Stimulated activated CD4-positive, alpha-beta T cell treated with anti-CD3 and anti-CD28 coated beads, Interleukin-15, amount 100 ng/mL, for 24 hours (primary cell): ENCODE measurements at places on chromosomes 16 and 17.
A peak's percentile ranks its signal among the peaks of the same experiment; 100 is the strongest.

DNA sequence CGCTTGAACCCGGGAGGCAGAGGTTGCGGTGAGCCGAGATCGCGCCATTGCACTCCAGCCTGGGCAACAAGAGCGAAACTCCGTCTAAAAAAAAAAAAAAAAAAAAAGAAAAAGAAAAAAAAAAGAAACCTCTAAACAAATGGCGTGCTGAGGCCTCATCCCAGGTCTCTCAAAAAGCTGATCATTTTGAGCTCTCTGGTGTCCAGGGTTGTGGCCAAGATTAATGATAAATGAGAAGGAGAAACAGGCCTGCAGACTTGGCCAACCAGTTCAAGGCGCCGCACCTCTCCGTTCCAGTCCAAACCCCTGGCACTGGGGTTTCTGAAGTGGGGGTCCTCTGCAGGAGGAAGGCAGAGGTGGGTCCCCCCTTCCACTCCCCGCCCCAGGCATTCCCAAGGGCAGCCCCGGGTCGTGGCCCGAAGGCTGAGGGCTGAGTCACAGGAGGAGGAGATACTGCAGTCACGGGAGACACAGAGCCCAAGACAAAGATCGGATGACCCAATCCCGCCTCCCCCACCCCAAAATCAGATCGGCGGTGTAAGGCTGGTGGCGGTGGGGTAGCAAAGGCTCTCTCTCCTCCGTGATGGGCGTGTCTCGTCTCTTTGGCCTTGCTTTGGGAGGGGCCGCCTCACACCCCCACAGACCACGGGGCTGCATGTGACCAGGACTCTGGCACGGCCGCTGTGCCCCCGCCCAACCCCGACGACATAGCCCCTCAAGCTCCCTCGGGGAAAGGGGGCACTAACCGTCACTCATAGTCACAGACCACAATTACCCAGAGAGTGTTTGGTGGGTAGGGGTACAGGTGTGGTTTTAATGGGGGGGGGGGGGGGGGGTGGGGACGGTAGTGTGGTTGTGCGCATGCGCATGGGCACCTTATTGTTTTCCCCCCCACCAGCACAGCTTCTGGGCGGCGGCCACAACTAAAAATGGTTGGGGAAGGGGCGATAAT is 1.1 kb downstream of the VAT1 start:
- DNase-seq: peak; percentile 39

DNA sequence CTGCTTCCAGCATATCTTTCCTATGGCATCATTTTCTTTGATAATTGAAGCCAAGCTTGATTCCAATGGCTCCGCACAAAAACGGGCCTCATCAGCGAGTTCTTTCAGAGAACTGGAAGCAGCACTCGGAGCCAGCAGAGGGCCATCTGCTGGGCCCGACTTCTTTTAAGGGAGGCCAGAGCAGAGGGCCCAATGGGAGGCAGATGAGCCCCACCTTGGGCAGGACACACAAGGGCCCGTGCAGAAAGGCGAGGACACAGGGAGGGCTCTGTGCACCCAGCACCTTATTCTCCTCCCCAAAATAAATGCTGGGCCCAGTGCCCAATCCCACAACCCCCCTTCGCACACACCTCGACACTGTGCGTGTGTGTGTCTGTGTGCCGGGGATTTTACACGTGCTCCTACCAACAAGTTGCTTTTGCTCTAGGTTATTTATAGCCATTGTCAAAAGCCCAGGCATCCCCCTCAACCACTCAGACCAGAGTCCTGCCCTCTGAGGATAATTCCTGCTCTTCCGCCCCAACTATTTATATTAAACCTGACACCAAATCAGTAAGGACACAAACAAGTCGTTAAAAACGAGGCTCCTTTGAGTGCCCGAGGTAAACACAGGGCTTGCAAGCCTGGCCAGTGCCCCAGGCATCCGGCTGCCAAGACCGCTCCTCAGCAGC is 6.8 kb downstream of the AXIN2 start:
- no peak for DNase-seq

DNA sequence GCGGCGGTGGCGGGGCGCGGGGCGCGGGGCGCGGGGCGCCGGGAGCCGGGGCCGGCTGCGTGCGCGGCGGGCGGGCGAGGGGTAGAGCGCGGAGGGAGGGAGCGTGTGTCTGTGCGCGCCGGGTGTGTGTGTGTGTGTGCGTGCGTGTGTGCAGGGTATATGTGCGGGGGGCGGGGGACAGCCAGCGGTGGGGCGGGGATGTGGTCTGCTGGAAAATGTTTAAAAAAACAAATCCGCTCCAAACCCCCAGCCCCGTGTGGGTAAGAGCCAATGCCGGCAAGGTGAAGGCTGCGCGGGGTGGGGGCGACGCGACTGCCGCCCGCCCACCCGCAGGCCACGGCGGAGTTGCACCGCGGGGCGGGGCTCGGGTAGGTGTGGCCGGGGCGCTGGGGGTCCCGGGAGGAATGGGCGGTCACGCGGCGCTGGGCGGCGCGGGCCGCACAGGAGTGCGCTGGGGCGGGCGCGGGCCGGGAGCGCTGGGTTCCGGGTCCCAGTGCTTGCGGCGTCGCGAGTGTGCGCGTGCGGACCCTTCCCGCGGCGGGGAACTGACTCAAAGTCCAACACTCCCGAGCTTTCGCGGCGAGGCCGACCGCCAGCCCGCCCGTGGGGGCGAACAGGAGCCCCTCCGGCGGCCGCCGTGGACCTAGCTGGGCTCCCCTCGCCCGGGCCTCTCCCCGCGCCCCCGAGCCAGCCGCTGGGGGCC is at the start of gene CYGB:
Gene CYGB, minus strand, starts transcription at position 132 of the 703 bp plus-strand sequence. CDS start 167 bp downstream, outside the sequence.
- no peak for DNase-seq

DNA sequence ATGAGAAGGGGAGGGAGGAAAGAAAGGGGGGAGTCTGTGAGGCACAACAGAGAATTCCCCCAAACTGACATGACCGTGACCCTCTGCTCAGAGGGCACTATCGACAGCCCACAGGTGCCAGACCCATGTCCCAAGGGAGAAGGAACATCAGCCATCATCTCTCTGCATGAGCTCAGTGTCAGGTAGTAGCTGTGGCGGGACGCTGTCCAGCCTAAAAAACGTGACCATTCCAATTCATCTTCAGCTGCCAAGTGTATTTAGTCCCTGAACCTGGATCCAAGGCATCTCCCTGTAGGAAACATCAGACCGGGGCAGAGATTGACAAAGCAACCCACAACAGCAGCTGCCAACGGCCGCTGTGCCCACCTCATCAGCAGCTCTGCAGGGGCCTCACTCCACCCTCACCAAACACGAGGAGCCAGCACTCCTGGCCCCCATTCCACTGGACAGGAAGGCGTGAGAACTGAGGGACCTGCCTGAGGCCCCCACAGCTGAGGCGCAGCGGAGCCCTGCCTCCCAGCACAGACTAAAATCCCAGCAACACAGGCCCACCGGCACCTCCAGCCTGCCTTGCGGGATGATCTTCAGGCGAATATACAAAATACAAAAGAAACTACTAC is 8.6 kb downstream of the TAF1C start:
- DNase-seq: no peak

DNA sequence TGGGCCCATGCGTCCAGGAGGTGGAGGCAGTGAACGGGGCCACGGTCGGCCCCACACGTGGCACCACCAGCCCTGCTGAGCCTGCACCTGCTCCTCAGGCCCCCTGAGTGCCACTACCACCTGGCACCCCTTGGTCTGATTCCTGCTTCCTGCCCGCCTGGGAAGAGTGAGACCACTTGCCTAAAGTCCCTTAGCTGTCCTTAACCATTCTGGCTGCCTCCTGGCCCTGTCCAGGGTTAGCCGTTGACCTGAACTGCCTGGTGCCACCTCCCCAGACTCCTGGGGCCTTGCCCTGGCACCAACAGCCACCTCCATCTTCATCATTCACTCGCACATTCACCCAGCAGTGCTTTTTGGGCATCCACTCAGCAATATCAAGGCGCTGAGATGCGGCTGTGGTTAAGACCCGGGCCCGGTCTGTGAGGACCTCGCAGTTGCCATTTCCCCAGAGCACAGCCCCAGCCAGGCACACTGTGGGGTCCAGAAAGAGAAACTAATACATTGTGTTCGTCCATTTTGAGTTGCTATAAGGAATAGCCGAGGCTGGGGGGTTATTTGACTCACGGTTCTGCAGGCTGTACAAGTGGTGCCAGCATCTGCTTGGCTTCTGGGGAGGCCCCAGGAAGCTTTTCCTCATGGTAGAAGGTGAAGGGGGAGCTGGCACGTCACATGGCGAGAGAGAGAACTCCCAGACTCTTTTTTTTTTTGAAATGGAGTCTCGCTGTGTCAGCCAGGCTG is 318.4 kb downstream of the SEC14L1 start:
- peak; percentile 59 for DNase-seq

DNA sequence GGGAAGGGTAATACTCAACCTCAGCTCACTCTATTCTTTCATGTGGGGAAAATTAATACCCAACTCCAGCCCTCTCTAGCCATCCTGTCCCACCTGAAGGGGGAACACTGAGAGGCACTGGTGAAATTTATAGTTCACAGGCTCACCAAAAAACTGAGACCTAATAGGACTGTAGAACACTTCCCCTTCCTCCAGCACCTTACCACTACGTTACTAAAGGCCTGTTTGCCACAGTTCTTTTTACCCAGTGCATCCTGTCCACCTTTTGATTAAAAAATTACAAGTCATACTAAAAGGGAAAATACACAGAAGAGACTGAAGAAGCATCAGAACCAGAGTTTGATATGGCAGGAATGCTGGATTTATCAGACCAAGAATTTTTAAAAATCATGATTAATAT is 26.0 kb downstream of the DHRS7B start:
- DNase-seq: no peak

DNA sequence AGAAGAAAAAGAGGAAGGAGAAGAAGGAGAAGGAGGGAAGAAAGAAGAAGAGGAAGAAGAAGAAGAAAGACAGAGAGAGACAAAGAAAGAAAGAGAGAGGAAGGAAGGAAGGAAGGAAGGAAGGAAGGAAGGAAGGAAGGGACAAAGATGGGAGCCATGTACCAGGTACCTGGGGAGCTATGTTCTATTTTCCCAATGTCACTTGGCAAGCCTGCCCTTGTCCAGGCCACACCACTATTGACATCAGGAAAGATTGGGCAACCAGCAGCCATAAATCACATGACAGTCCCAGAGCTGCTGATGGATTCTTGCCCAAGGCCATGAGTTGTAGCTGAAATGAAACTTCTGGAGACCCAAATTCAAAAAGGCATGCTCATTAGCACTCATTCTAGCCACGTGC is 2.7 kb upstream of the CES1 start:
- no peak for DNase-seq

DNA sequence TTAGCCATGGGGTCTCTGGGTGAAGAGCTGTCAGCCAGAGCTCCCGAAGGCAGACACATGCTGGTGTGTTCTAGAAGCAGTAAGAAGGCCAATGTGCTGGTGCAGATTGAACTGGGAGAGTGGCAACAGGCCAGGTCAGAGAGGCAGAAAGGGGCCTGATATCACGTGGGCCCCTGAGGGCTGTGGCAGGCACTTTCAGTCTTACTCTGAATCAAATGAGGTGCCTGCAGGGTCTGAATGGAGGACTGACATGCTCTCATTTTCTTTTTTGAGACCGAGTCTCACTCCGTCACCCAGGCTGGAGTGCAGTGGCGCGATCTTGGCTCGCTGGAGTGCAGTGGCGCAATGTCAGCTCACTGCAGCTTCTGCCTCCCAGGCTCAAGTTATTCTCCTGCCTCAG is 293.8 kb downstream of the ABCC12 start:
- DNase-seq: no peak

GRCh38 chr17:77440560-77440981 is 299.8 kb downstream of the SEC14L1 start:
- peak; percentile 45 for DNase-seq

GRCh38 chr17:40062329-40063186 is at the start of gene THRA:
TSS of gene THRA (plus strand) at chr17:40062965. CDS start at chr17:40074489, 11,524 bp downstream.
- peak; percentile 79 for DNase-seq

DNA sequence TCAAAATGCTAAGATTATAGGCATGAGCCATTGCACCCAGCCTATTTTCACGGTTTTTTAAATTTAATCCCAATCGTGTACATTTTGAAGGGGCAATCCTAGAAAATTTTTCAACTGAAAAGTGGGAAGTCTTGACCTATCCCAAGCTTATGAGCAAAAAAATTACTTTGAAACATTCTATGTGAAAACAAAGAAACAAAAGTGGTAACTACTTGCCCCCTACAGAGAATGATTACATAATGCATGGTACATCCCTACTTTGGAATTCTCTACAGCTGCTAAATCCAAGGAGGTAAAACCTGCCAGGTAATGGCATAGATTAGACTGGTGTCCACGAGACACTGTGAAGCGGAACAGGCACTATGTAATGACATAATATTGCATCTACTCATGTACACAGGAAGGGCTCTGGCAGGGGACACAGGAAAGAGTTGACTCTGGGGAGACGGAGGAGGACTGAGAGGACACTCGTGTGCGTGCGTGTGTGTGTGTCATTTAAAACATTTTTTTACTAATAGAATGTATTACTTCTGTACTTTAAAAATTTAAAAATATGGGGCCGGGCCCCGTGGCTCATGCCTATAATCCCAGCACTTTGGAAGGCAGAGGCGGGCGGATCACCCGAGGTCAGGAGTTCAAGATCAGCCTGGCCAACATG is 15.7 kb downstream of the ASGR2 start:
- DNase-seq: no peak

GRCh38 chr16:19959736-19960135 is 75.1 kb upstream of the GPRC5B start:
- DNase-seq: no peak
